Hematopoietic multipotent progenitor cell (in vitro differentiated cells): ENCODE measurements at places on chromosomes 4 and X.

DNA sequence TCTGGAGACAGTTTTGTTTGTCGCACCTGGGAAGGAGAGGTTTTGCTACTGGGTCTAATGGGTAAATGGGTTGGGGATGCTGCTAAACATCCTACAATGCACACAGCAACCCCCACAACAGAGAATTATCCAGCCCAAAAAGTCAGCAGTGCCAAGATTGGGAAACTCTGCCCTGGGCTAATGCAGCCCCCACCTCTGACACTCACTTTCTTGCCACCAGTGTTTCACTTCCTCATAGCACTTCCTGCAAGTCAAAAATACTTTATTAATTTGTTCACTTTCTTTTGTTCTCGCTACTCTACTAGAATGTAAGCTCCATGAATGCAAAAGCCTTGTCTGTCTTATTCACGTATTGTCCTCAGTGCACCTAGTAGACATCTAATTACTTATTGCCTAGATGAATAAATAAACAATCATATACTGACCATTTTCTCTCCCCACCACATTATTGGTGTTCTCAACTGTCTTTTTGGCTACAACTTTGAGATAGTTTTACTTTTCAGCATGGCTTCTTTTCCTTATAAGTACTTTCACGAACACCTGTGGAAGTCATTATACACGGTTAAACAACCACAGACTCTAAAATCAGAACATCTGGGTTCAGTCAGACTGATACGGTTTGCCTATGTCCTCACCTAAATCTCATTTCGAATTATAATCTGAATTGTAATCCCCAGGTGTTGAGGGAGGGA lies 82.0 kb upstream of the PITX2 start:
- no peak for DNase-seq

- no peak for DNase-seq
Observed at GRCh38 chr4:57116245-57116644, 6.1 kb upstream of the IGFBP7 start.

DNA sequence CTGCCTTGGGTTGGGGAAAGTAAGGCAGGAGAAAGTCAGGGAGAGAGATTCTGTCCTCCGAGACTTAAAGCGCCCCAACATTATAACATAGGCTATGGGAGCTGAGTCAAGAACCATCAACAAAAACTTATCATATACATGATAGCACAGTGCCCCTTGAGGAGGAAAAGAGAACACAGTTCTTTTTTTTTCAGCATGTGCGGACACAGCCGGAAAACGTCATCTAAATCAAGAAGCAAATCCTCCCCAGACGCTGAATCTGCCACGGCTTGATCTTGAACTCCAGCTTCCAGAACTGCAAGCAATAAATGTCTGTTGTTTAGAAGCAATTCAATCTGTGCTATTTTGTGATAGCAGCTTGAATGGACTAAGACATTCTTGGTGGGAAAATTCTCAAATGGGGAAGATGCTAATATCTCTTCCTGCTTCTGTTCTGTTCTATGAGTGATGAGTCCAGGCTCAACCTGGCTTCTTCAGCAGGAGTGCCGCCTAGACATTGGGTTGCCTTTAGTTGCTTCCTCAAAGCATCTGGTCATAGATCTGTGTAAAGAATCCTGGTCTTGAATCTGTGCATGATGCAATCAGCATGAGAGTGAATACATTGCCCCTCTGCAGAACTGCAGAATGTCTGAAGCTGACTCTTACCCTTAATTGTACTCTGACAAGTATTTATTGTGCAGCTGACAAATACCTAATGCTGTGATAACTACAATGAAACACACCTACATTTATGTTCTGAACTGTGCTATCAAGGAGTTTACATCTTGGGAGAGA lies 549.8 kb upstream of the PRKX start:
- no peak for DNase-seq

DNA sequence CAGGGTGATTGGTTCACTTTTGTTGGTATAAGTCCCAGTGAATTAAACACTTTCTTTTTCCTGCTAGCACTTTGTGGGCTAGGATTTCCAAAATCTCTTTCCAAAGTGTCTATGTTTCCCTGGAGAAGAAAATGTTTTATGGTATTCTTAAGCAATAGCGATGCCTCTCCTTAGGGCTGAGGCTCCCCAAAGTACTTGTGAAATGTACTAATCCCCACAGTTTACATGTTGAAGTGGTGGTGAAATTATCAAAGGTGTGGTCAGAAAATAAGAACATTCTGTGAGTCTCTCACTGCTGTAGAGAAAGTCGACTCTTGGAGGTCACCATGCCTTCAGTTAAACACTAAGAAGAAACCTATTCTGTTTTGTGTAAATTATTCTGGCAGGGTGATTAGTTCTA lies 51.5 kb upstream of the AMELX start:
- no peak for DNase-seq

GRCh38 chr4:101464596-101464995 lies 117.3 kb upstream of the PPP3CA start:
- no peak for DNase-seq

- DNase-seq: no peak
Observed at GRCh38 chrX:23228454-23228853, 106.2 kb upstream of the PTCHD1 start.

DNA sequence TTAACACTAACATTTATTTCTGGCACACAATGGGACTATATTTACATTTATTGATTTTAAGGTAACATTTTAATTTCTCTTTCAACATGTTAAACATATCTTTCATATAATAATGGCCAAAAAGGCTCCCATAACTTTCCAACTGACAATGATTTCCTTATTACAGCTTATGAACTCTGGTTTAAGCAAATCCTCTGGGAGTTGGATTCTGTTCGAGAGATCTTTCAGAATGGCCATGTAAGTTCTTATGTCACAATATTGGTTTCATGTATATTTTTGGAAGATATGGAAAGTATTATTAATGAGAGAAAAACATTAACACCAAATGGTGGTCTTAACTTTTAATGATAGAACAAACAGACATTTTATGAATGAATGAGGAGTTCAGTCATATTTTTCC lies 4.1 kb downstream of the TDO2 start:
- no peak for DNase-seq

GRCh38 chr4:17962171-17962570 lies 59.4 kb downstream of the LCORL start:
- DNase-seq: no peak

GRCh38 chr4:114081783-114082182 lies 102.3 kb upstream of the ARSJ start:
- no peak for DNase-seq

DNA sequence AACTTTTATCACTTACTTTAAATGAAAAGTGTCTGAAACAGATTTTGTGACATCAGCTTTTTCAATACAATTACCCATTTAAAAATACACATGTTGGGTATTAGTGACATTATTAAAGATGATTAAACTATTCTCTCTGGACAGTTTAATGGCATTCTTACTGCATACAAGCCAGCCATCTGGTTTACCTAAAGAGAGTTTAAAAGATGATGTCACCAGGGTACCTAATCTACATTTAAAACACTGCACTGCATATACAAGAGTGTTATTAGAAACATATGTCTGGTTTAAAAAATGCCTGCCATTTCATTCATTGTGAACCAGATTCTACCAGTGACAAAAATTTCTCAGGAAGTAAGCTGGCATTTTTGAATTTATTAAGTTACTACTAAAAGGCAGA lies 919.1 kb downstream of the ADGRL3 start:
- no peak for DNase-seq

- no peak for DNase-seq
Observed at GRCh38 chrX:41086627-41086932, 1.3 kb downstream of the USP9X start.

- DNase-seq: no peak
Observed at GRCh38 chr4:5365071-5366008, 314.1 kb downstream of the STK32B start.

DNA sequence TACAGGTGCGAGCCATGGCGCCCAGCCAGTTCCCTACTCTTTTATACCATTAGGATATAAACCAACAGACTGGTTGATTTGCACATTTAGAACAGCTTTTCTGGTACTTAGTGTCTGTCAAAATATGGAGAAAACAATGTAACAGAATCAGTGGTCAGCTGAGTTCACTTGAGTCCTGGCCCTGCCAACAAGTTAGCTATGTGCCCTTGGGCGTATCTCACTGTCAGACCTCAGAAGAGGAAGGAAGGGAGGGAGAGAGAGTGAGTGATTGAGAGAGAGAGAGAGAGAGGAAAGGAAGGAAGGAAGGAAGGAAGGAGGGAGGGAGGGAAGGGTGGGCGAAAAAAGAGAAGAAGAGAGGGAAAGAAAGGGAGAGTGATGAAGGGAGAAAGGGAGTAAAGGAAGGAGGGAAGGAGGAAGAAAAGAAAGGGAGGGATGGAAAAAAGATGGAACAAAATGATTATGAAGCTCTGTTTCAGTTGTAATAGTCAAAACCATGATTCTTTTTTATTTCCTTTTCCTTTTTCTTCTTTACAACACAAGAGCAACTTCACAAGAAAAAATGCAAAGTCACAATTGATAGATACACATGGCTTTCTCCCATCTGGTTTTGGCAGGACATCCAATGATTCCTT lies 55.7 kb upstream of the PDGFRA start:
- no peak for DNase-seq

GRCh38 chrX:154321594-154321993 lies 26.0 kb downstream of the TKTL1 start:
- DNase-seq: no peak

GRCh38 chr4:156710365-156711192 lies 261.0 kb downstream of the PDGFC start:
- no peak for DNase-seq
